ENCODE measurements at places on chromosomes 7 and 10. TPM values are rescaled to one million over a fixed set of nuclear protein-coding genes. Genes with fewer than 3 reads are reported as not detected.

DNA sequence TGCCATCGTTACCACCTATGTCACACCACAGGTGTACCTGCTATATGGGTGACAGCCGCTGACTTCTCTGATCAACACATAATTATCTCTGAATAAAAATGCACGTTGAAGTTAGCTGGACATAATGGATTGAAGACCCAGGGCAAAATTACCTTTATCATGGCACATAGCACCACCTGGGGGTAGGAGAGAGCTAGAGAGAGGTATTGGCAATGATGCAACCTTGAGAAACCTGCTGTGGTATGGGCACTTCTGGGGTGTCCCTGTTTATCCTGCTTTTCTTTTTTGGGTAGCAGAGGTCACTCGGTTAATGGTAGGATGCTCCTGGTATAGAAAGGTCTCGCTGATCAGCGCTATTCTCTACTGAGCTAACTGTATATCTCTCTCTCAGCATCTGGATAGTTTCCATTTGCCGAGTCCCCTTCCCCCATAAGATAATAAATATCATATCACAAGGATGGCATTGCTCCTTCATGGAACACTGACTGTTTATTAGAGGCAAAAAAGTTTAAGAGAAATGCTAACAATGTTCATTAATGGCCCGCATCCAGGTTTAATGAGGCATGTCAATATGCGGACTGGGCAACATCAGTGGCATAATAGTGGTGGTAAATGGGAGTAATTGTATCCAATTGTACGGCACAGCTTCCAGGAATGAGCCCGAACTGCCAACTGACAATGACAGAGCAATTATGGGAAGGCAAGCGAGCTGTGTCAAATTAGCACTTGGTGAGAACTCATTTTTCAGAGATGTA, 323.1 kb downstream of the TFEC start:
- H3K4me1 ChIP-seq = no peaks in the 10 kb centered on the region
- H3K4me3 ChIP-seq = no peak overlapping the region
- no peak overlapping the region for H3K27ac ChIP-seq
- H3K27me3 ChIP-seq = peaks cover 4% of the 10 kb centered on the region
- DNase-seq = no peak

- H3K27ac ChIP-seq = no peak overlapping the region
- no peaks in the 10 kb centered on the region for H3K36me3 ChIP-seq
- peaks cover 4% of the 10 kb centered on the region for H3K4me1 ChIP-seq
- no peaks in the 10 kb centered on the region for H3K27me3 ChIP-seq
- no peak overlapping the region for H3K4me3 ChIP-seq
- DNase-seq = no peak
Measured at GRCh38 chr7:94739180-94739579, 83.2 kb upstream of the SGCE start.

GRCh38 chr7:102097601-102098161, 189.0 kb upstream of the SH2B2 start:
- H3K27me3 ChIP-seq = no peaks in the 10 kb centered on the region
- H3K4me3 ChIP-seq = no peak overlapping the region

DNA sequence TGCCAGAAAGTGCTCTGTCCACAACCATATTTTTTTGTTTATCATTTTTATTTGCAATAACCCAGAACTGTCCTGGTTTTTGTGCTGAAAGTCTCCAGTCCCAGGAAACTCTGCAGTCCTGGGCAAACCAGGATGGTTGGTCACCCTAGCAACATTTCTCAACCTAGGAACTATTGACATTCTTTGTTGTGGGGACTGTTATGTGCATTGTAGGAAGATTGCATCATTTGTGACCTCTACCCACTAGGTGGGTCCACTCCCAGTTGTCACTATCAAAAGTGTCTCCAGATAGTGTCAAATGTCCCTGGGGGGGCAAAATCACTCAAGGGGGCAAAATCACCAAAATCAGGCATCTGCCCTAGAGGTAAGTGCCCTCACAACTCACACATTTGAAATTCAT, 14.0 kb upstream of the SRI start:
- no peaks in the 10 kb centered on the region for H3K36me3 ChIP-seq
- H3K4me3 ChIP-seq = no peak overlapping the region
- H3K27me3 ChIP-seq = peaks cover 13% of the 10 kb centered on the region
- H3K4me1 ChIP-seq = peaks cover 6% of the 10 kb centered on the region
- no peak for DNase-seq

DNA sequence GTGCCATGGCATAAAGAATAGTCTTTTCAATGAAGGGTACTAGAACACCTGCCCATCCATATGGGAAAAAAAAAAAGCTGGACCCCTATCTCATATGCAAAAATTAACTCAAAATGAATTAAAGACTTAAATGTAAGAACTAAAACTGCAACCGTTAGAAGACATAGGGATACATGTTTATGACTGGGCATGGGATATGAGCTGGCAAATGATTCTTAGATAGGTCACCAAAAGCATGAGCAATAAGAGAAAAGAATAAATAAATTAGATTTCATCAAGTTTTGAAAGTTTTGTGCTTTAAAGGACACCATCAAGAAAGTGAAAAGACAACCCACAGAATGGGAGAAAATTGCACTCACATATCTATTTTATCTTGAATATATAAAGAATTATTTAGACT, 222.0 kb downstream of the ADK start:
- no peak overlapping the region for H3K4me3 ChIP-seq
- no peak overlapping the region for H3K27ac ChIP-seq
- H3K36me3 ChIP-seq = peaks cover 14% of the 10 kb centered on the region
- H3K4me1 ChIP-seq = no peaks in the 10 kb centered on the region

- no peaks in the 10 kb centered on the region for H3K27me3 ChIP-seq
- DNase-seq = no peak
- H3K4me3 ChIP-seq = no peak overlapping the region
- no peaks in the 10 kb centered on the region for H3K36me3 ChIP-seq
- H3K4me1 ChIP-seq = peaks cover 17% of the 10 kb centered on the region
Measured at GRCh38 chr10:63561341-63561740, 40.1 kb downstream of the REEP3 start.

The SPDYE6 gene
- total RNA-seq = 0.13 TPM

The SHH gene
- total RNA-seq = not detected

The ANKRD1 gene
- not detected for total RNA-seq

The PTPN20 gene
- 0.45 TPM for total RNA-seq

The FAM241B gene
- total RNA-seq = 3.2 TPM
